ENCODE measurements at places on chromosomes 12 and 14.
A peak's percentile ranks its signal among the peaks of the same experiment; 100 is the strongest.

DNA sequence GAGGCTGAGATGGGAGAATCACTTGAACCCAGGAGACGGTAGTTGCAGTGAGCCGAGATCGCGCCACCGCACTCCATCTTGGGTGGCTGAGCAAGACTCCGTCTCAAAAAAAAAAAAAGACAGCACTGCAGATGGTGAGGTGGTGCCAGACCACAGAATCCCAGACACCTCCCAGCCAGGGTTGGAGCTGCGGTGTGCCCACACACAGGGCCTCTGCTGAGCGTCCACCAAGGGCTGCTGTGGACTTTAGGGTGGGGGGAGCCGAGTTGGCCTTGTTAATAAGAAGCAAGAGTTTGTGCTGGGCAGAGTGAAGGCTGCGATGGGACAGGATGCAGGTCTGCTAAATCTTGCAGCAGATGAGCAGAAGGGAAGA lies 14.2 kb downstream of the KMT5A start:
- peak; percentile 33 for DNase-seq

GRCh38 chr12:107801150-107801549 lies 26.6 kb downstream of the ASCL4 start:
- no peak for DNase-seq

GRCh38 chr12:90653040-90653439 lies 301.9 kb downstream of the CCER1 start:
- DNase-seq: peak; percentile 82

- DNase-seq: no peak
Observed at GRCh38 chr12:15427913-15428312, 105.6 kb downstream of the PTPRO start.
